ENCODE measurements at places on chromosomes 3 and 15. TPM values are rescaled to one million over a fixed set of nuclear protein-coding genes. Genes with fewer than 3 reads are reported as not detected.

DNA sequence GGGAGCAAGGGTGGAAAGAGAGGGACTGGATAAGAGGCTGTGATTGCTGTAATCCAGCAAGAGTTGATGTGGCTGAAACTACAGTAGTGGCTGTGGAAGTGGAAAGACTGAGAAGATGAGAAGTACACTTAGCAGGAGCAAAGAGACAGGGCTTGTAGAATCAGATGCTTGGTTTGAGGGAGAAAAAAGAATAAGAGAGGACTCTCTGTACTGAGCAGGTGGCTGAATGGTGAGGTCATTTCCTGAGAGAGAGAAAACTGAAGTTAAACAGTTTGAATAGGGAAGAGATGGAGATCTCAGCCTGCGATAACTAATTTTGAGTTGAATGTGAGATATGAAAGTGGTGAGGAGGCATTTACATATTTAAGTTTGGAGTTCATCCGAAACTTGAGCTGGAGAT is 95.8 kb upstream of the SLC25A36 start:
- peaks cover 3% of the 10 kb centered on the region for H3K27me3 ChIP-seq
- DNase-seq, result no peak
- H3K4me1 ChIP-seq, result peaks cover 17% of the 10 kb centered on the region

The ROBO1 gene
- total RNA-seq, result 12.5 TPM

DNA sequence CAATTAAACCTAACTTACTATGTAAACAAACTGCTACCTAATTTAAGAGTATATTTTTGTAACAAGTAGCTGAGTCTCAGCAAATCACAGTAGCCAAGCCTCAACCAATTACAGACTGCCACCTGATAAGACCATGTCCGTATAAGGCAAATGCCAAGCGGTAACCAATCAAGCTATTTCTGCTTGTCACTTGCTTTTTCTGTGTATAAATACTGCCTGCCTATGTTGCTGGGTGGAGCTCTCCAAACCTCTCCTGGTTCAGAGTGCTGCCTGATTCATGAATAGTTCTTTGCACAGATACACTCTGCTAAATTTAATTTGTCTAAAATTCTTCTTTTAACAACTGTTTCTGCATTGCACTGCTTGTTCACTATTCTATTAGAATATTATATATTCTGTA is 42.6 kb downstream of the ZNF148 start:
- no peak overlapping the region for H3K4me3 ChIP-seq
- no peak overlapping the region for H3K27ac ChIP-seq
- DNase-seq, result no peak
- H3K4me1 ChIP-seq, result peaks cover 35% of the 10 kb centered on the region
- H3K27me3 ChIP-seq, result no peaks in the 10 kb centered on the region
- H3K36me3 ChIP-seq, result peaks cover 32% of the 10 kb centered on the region

DNA sequence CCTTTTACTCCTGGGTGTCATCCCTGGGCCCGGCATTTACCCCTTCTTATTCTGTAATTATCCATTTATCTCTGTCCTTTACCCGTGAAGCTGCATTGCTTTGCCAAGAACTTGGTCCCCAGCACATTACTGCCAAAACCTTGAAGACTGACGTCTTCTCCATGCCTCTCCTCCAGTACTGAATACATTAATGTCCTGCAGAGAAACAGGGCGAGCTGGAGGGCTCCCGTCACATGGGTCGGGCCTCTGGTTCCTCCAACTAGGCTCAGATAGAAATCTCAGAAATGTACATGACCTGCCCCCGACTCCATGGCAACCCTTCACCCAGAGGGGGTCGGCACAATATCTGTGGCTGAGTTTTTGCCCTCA is 445 bp downstream of the EFCAB12 start:
- no peaks in the 10 kb centered on the region for H3K36me3 ChIP-seq
- peak overlapping the region; percentile 91 for H3K27ac ChIP-seq
- H3K27me3 ChIP-seq, result no peaks in the 10 kb centered on the region
- peaks cover 36% of the 10 kb centered on the region for H3K4me1 ChIP-seq

The GRM2 gene
- 5.0 TPM for total RNA-seq

The DUOXA2 gene
- not detected for total RNA-seq

GRCh38 chr15:88125576-88125975 is 131.0 kb downstream of the NTRK3 start:
- no peaks in the 10 kb centered on the region for H3K36me3 ChIP-seq
- H3K4me3 ChIP-seq, result no peak overlapping the region
- peaks cover 3% of the 10 kb centered on the region for H3K27me3 ChIP-seq
- no peak for DNase-seq
- no peaks in the 10 kb centered on the region for H3K4me1 ChIP-seq

The TPRG1 gene
- 5.7 TPM for total RNA-seq

The GHSR gene
- total RNA-seq, result not detected

DNA sequence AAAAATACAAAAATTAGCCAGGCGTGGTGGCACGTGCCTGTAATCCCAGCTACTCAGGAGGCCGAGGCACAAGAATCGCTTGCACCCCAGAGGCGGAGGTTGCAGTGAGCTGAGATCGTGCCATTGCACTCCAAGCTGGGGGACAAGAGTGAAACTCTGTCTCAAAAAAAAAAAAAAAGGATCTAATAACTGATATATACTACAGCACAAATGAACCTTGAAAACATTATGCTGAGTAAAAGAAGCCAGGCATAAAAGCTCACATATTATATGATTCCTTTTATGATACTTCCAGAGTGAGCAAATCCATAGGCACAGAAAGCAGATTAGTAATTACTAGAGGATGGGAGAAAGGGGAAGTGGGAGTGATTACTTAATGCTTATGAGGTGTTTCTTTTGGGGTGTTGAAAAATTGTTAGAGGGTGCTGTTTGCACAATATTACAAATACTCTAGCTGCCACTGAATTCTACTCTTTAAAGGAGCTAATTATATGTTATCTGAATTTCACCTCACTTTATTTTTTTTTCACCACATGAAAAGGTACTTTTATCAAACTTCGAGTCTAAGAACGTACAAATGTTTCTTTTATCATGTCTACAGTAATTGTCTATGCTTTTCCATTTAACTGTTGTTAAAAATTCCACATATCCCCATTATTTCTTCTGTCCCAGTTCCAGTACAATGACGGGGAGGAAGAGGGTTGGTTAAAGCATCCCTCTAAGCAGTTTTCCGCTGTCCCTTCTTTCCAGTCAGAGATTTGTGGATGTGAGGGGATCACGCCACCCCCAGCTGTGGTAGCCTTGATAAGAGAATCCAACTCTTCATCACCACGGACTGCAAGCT is 77.7 kb upstream of the FAM174B start:
- peak overlapping the region; percentile 94 for H3K27ac ChIP-seq
- H3K36me3 ChIP-seq, result no peaks in the 10 kb centered on the region
- no peak for DNase-seq
- H3K27me3 ChIP-seq, result no peaks in the 10 kb centered on the region
- H3K4me1 ChIP-seq, result peaks cover 8% of the 10 kb centered on the region

GRCh38 chr15:99526176-99526575 is 39.6 kb upstream of the MEF2A start:
- peaks cover 26% of the 10 kb centered on the region for H3K36me3 ChIP-seq
- H3K27ac ChIP-seq, result peak overlapping the region; percentile 57
- peaks cover 11% of the 10 kb centered on the region for H3K4me1 ChIP-seq
- no peak for DNase-seq

- H3K27ac ChIP-seq, result no peak overlapping the region
- no peaks in the 10 kb centered on the region for H3K4me1 ChIP-seq
- no peak for DNase-seq
- no peaks in the 10 kb centered on the region for H3K36me3 ChIP-seq
- no peak overlapping the region for H3K4me3 ChIP-seq
- H3K27me3 ChIP-seq, result peaks cover 7% of the 10 kb centered on the region
Observed at GRCh38 chr3:64559588-64559987, 128.2 kb downstream of the ADAMTS9 start.

DNA sequence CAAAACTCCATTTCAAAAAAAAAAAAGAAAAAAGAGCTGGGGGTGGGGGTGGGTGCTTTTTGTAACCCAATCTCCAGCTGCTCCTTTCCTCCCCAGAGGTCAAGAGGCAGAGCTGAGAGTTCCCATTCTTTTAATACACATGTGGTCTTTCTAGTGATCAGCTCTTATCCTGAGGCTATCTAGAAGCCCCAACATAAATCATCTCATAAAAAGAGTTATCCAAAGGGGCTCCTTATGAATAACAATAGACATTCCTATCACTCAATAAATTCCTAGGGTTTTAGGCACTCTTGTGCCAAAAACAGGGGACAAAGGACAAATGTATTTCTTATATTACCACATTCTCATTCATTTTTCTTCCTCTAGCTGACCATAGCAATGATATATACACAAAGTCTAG is 25.1 kb upstream of the GAP43 start:
- H3K4me3 ChIP-seq, result no peak overlapping the region
- no peak overlapping the region for H3K27ac ChIP-seq
- peaks cover 32% of the 10 kb centered on the region for H3K27me3 ChIP-seq
- H3K4me1 ChIP-seq, result no peaks in the 10 kb centered on the region
- H3K36me3 ChIP-seq, result no peaks in the 10 kb centered on the region

GRCh38 chr3:114557791-114558190 is 264.0 kb downstream of the TIGIT start:
- H3K27ac ChIP-seq, result no peak overlapping the region
- no peaks in the 10 kb centered on the region for H3K27me3 ChIP-seq
- no peak for DNase-seq
- peaks cover 4% of the 10 kb centered on the region for H3K4me1 ChIP-seq

DNA sequence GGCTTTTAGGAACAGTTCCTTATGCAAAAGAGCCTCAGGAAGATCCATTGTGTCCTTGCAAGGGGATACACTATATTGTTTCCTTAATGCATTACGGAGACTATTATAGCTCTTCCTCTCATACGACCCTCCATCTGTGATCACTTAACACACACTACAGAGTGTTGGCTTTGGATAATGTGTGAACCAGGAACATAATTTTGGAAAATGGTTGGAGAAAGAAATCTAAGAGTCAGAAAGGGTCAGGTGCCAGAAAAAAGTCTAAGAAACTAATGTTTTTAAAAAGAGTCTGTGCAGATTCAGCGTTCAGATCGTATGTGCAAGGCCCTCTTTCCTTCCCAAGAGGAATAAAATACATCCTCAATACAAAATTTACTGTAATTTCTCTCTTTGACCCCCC is 27.3 kb downstream of the LRRN1 start:
- no peak overlapping the region for H3K27ac ChIP-seq
- H3K27me3 ChIP-seq, result no peaks in the 10 kb centered on the region
- H3K36me3 ChIP-seq, result peaks cover 2% of the 10 kb centered on the region
- no peak overlapping the region for H3K4me3 ChIP-seq
- no peaks in the 10 kb centered on the region for H3K4me1 ChIP-seq
- DNase-seq, result no peak

GRCh38 chr3:138687236-138687635 is 78.7 kb downstream of the FAIM start:
- H3K36me3 ChIP-seq, result peaks cover 20% of the 10 kb centered on the region
- no peaks in the 10 kb centered on the region for H3K27me3 ChIP-seq
- no peak for DNase-seq
- no peak overlapping the region for H3K4me3 ChIP-seq

The MYRIP gene
- total RNA-seq, result not detected

DNA sequence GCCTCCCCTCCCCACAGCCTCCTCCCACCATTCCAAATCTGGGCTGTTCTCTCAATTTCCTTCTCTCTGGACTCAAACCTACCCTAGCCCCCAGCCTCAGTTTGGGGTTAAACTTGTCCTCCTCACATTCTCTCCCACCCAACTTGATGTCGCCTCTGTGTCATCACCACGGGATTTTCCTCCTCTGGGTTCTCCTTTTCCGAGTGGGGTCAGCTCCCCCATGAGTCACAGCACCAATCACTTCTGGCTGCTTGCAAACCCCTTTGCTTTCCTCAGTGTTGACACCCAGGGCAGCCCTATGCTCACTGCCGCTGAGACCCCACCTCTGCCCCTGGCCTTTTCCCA is 451 bp downstream of the CCR5AS start:
- peak overlapping the region; percentile 81 for H3K4me3 ChIP-seq
- H3K27ac ChIP-seq, result peak overlapping the region; percentile 90
- no peaks in the 10 kb centered on the region for H3K27me3 ChIP-seq
- peaks cover 38% of the 10 kb centered on the region for H3K4me1 ChIP-seq
- DNase-seq, result no peak

DNA sequence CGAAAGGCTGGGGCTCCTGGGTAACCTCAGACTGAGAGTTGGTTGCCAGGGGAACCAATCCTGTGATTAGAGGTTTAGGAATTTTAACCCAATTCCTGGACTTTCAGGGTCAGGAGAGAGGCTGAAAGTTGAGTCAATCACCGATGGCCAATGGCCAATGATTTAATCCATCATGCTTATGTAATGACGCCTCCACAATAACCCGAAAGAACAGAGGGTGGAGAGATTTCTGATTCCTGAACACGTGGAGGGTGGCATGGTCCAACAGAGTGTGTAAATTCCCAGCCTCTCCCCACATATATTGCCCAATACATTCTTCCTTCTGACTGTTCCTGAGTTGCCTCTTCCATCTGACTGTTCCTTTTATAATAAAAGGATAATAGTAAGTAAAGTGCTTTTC is 137.2 kb upstream of the CBLB start:
- no peak overlapping the region for H3K27ac ChIP-seq
- peaks cover 14% of the 10 kb centered on the region for H3K4me1 ChIP-seq
- no peaks in the 10 kb centered on the region for H3K36me3 ChIP-seq
- no peak overlapping the region for H3K4me3 ChIP-seq
- no peaks in the 10 kb centered on the region for H3K27me3 ChIP-seq

The CDCP1 gene
- not detected for total RNA-seq

DNA sequence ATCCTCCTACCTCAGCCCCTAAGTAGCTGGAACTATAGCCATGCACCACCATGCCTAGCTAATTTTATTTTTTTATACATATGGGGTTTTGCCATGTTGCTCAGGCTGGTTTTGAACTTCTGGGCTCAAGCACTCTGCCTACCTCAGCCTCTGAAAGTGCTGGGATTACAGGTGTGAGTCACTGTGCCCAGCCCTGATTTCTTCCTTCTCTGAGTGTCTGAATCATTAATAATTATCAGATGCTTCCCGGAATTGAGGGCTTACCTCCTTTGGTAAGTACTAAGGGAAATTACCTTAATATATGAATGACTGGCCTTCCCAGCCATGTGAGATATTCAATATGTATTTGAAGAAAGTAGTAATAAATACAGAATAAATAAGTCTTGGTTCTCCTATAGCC is 7.2 kb downstream of the CLPX start:
- H3K4me3 ChIP-seq, result no peak overlapping the region
- H3K4me1 ChIP-seq, result peaks cover 32% of the 10 kb centered on the region
- no peak overlapping the region for H3K27ac ChIP-seq
- H3K36me3 ChIP-seq, result no peaks in the 10 kb centered on the region
- H3K27me3 ChIP-seq, result no peaks in the 10 kb centered on the region
